ENCODE measurements at places on chromosomes 2 and 18.

GRCh38 chr2:114056294-114057143 is 166.6 kb downstream of the ACTR3 start:
- DNase-seq: no peak

DNA sequence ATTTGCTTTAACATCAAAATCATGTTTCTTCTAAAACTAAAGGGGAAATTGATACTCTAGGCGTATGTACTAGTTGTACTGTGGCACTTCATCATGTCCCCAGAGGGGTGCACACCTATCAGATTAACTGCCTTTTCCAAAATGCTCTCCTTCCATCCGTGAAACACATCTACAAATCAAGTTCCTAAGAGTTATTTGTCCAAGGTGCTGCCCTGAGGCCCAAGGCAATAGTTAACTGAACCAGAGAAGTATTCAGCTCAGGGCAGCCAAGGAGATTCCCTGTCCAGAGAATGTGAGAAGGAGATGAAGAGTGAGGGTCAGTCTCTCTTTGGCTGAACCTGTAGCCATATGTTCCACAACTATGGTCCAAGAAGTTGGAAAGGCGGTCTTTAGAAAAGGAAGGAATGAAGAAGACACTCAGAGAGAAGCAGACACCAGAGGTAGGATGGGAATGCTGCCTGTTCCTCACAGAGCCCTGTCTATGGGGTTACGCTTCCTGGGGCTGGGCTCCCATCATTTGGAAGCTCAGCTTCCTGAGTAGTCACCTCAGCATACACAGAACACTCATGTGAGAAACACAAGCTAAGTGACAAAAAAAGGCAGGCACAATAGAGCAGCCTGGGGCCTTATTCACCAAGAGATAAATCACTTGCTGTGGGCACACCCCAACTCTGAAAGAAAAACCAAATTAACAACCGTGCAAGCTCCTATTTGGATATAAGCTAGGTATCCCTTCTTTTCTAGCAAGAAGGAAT is 55.6 kb downstream of the ANKRD44 start:
- no peak for DNase-seq

DNA sequence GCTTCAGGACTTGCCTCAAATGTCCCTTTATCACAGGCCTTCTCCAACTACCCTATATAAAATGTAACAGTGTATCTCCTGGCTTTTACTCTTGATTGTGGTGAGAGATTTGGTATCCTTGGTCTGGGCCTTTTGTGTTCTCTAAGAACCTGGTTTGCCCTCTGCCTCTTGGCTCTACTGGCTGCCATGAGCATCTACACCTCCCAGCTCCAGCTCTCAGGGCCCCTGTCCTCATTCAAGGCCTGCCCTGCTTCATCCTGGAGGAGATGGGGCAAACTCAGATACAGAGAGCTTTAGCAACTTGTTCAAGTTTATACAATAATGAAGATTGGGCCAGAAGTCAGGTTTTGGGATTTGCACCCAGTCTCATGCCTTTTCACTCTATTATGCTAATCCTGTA is 45.0 kb downstream of the QPCT start:
- DNase-seq: no peak

GRCh38 chr2:218988164-218988563 is 3.2 kb upstream of the FEV start:
- no peak for DNase-seq

GRCh38 chr2:96970910-96971309 is 15.5 kb downstream of the FAM178B start:
- DNase-seq: no peak

DNA sequence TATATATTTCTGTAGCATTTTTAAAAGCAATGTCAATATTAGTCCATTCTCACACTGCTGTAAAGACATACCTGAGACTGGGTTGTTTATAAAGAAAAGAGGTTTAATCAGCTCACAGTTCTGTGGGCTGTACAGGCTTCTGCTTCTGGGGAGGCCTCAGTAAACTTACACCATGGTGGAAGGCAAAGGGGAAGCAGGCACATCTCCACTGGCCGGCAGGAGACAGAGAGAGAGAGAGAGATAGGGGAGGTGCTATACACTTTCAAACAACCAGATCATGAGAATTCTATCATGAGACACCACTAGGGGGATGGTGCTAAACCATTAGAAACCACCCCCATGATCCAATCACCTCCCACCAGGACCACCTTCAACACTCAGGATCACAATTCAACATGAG is 43.1 kb downstream of the CHMP3 start:
- no peak for DNase-seq

DNA sequence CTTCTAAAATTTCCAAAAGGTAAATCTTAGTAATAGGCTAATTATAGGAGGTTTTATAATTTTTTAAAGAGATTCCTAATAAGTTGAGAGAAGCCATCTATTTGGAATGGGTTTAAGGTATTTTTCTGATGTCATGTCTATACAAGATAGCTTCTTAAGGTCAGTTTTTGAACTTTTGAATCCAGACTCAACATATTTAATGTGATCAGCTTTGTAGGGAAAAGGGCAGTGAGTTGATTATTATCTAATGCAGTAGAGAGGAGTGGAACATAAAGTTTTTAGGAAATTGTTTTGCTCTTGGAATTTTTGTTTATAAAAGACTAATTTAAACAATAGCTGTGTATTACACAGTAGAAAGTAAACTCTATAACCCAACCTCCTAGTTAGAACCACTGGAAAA is 96.3 kb downstream of the PHLPP1 start:
- no peak for DNase-seq

DNA sequence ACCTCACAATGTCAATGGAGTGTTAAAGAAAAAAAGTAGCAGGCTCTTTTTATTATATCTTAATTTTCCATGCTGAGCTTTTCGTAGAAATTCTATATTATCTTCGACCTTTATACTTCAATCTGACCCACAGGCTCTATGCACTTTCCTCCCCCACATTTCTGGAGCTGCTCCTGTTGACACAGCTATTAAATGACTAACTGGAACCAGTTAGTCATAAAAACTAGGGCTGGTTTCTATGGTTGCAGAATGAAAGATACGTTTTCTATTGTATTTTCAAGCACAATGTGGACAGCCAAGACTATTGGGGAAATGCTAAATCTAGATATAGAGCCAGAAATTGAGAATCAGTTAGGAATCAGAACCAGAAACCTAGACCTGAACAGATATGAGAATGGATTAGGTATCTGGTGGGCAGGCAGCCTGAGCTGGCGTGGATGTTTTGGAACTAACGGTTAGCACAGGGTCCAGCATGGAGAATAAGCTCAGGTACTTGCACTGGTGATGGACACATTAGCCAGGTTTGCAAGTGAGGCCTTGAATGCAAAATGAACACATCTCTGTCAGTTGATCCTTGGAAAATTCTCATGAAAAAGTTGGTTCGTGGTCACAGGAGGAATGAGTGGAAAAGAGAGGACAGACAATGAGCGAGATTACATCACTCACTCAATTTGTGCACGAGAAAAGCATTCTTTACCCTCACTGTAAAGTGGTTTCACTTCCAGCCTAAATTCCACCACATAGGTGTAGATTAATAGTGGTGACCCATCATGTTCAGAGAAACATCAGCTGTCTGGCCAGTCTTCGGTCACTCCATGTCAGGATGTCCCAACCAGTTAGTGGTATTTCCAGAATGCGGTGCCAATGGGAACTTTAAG is 144.6 kb upstream of the EPHA4 start:
- DNase-seq: no peak

GRCh38 chr18:10518595-10519255 is 7.1 kb upstream of the NAPG start:
- no peak for DNase-seq

- DNase-seq: no peak
Observed at GRCh38 chr2:240452462-240453256, 17.2 kb downstream of the GPC1 start.

GRCh38 chr2:201880993-201881611 is 74.8 kb downstream of the CDK15 start:
- DNase-seq: no peak

GRCh38 chr2:106614511-106615291 is 127.5 kb downstream of the CD8B2 start:
- no peak for DNase-seq

GRCh38 chr2:212777020-212777491 is 238.5 kb upstream of the ERBB4 start:
- DNase-seq: no peak
